Activated naive CD4-positive, alpha-beta T cell treated with anti-CD3 and anti-CD28 coated beads, Interleukin-2, amount 50 U/mL, for 72 hours (primary cell): ENCODE measurements at places on chromosomes 6 and 20.
A peak's percentile ranks its signal among the peaks of the same experiment; 100 is the strongest.

DNA sequence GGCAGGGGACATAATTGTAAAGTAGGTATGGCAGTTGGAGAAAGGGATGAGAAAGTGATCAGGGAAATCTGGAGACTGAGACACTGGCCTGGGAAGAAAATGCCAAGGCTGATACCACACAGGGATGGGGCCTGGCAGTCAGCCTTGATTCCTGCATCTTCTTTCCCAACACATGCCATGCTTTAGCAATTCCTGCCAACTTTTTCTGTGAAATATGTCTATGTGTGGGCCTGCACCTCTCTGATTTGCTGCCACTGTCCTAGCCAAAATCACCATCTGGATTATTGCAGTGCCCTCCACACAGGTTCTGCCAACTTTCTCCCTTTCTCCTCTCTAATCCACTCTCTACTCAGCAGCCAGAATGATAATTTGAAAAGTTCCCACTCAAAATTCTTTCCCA lies 759.8 kb upstream of the CITED2 start:
- DNase-seq: no peak

- DNase-seq: no peak
Observed at GRCh38 chr20:17635332-17636244, 46.5 kb downstream of the RRBP1 start.

GRCh38 chr6:12359036-12359435 lies 68.9 kb downstream of the EDN1 start:
- no peak for DNase-seq

DNA sequence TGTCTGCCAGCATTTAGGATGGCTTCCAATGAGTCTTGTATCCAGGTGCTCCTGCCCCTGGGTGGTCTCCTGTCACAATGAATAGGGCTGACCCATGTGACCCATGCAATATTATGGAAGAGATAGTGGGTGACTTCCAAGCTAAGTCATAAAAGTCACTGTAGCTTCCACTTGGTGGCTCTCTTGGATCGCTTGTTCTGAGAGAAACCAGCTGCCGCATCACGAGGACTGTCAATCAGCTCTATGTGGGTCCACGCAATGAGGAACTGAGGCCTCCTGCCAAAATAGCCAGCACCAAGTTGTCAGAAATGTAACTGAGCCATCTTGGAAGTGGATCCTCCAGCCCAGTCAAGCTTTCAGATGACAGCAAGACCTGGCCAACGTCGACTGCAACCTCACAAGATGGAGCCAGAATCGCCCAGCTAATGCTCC lies 14.9 kb upstream of the MATN4 start:
- DNase-seq: no peak

- no peak for DNase-seq
Observed at GRCh38 chr20:40706977-40707582, 18.0 kb upstream of the MAFB start.

- no peak for DNase-seq
Observed at GRCh38 chr6:161135695-161136591, 137.9 kb downstream of the AGPAT4 start.

DNA sequence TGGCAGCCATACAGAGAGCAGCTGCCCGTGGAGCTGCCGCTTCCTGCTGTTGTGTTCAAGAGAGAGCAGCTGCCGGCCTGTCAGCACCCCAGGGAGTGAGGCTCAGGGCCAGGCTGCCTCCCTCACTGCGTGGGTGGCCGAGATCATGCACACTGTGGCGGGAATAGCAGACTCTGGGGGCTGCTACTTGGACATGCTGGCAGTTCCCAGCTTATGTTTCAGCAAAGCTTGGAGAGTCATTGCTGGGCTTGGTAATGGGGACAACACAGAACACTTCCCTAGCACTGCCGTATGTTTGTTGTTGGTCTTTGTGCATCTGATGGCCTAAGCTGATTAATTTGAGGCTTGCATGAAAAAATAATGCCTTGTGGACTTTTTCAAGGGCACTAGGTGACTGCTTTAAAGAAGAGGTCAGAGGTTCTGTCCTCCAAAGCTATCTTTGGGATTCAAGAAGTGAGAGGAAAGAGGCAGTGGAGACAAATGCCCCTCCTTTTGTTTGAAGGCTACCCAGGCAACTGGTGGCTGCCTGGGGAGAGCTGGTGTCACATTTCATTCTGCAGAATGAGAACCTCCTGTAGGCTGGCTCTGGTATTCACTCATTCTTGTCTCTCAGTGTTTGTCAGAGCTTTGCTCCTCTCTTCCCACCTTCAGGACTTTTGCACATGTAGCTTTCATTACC lies 18.8 kb downstream of the MRAP2 start:
- no peak for DNase-seq

- DNase-seq: no peak
Observed at GRCh38 chr6:159250633-159251032, 81.4 kb downstream of the FNDC1 start.

DNA sequence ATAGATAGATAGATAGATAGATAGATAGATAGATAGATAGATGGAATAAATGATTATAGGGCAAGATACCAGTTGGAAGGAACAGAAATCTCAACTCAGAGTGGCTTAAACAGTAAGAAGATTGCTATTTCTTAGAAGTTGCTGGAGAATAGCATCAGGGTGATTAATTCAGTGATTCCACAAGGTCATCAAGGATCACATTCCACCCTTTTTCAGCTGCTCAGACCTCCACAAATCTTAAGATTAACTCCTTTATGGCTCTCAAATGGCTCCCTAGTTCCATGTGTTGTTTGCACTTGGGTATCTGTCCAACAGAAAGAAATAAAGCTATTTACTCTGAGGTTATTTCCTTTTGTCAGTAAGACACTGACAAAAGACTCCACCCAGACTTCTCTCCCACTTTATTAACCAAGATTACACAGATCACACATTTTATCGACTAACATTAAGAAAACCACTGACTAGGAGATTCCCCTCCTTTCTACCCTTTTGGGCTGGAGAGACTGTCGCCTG lies 68.3 kb upstream of the KIF16B start:
- no peak for DNase-seq

DNA sequence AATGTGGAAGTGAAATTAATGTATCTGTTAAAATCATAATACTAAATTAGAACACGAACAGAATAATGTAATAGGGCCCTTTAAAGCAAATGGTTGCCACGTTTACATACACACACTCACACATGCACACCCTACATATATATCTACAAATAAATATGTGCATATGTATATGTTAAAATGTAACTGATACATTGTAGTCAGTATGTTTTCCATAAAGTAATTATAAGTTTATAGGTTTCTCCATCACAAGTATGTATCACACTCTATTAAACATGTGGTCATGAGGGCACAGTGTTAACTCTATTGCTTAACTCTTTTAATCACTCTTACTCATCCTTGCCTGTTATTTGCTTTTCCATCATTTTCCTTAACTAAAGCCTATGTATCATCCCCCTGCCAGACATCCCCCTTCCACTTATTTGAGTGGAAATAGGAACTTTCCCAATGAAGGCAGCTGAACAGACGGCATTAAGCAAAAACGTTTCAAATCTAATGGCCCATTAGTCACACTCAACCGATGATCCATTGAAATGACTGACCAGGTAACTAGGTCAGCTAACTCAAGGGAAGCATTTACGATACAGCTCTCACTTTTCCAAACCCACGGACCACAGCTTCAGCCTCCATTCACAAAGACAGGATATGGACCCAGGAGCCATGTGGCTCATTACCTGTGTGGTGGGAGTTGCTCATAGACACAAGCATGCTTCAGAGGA lies 89.3 kb downstream of the HAO1 start:
- no peak for DNase-seq

GRCh38 chr6:34120953-34121675 lies 24.8 kb downstream of the GRM4 start:
- DNase-seq: no peak

GRCh38 chr6:127918506-127919427 lies 17.9 kb upstream of the THEMIS start:
- no peak for DNase-seq

GRCh38 chr20:45970646-45971424 lies 1.2 kb downstream of the ZNF335 start:
- DNase-seq: no peak

GRCh38 chr20:48737434-48738093 lies 90.2 kb downstream of the PREX1 start:
- no peak for DNase-seq

GRCh38 chr20:36862857-36863668 lies 12.9 kb upstream of the TLDC2 start:
- DNase-seq: peak; percentile 13

DNA sequence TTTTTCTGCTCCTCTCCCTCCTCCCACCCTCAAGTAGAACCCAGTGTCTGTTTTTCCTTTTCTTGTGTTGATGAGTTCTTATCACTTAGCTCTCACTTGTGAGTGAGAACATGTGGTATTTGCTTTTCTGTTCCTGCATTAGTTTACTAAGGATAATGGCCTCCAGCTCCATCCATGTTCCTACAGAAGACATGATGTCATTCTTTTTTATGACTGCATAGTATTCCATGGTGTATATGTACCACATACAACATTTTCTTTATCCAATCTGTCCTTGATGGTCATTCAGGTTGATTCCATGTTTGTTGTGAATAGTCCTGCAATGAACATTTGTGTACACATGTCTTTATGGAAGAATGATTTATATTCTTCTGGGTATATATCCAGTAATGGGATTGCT lies 81.0 kb downstream of the TOX2 start:
- no peak for DNase-seq

DNA sequence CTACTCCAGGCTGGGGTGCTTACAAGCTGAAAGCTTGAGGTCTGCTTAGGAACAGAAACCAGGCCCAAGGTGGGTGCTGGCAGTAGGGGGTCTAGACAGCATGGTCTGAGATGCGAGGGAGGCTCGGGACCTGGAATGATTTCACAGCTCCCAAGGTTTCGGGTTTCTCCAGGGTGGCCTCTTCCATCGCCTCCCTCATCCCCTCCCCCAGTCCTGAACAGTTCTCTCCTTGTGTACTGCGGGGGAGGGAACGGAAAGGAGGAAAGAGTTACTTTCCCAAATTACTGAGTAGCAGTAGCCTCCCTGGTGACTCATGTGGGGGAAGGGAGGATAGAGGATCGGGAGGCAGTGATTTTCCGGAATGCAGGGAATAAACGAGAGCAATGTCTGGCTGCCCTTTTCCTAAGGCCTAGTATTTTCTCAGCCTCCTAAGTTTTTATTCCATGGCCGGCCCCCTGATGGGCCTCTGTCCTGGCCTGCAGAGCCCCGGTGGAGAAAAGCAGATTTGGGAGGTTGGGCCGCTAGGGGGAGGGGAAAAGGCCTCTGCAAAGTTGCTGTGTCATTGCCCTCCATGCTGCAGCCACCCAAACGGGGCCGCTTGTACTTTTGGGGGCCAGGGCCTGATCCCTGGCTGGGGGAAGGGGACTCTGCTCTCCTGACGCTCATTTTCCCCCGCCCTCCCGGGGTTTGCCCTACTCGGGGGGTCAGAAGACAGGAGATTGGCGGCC lies 1.5 kb downstream of the BRD2 start:
- peak; percentile 78 for DNase-seq

DNA sequence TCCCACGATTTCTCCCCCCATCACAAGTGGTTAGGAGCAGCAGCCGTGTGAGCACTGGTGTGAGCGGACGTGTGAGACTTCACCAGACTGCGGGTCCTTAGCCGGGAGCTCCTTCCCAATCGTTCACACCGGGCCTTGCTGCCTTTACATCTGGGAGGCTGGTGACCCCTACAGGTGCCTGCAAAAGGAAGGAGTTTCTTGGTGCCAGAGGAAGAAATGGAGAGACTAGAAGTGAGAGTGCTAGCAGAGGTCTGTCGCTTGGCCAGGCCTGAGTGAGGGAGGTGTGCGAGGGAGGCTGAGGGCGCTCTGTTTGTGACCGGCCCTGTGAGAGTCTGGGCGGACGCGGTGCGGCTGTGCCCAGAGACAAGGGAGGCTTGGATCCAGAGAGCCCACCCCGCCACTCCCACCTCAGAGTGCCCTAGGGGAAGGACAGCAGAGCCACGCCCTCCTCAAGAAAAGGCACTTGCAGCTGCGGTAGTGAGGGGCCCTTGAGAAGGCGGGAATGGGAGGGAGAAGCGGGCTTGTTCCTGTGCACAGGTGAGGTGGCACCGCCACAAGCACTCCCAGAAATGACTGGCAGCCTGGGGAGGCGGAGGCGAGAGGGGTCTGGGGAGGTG lies 10.0 kb upstream of the ARMC2 start:
- DNase-seq: no peak
